ENCODE measurements at places on chromosomes 2 and 18.

DNA sequence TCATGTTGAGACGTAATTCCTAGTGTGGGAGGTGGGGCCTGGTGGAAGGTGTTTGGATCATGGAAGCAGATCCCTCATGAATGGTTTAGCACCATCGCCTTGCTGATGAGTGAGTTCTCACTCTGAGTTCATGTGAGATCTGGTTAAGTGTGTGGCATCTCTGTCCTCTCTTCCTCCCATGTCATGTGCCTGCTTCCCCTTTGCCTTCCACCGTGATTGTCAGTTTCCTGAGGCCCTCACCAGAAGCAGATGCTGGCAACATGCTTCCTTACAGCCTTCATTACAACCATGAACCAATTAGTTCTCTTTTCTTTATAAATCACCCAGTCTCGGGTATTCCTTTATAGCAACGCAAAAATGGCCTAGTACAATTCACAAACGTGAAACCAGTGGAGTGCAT, 14.6 kb upstream of the MCM6 start:
- no peak for DNase-seq

- no peak for DNase-seq
Observed at GRCh38 chr2:216688731-216689340, 6.5 kb downstream of the IGFBP5 start.

- DNase-seq: no peak
Observed at GRCh38 chr2:106642679-106643078, 155.5 kb downstream of the CD8B2 start.

- no peak for DNase-seq
Observed at GRCh38 chr2:107374249-107374648, 452.4 kb upstream of the RGPD4 start.

- no peak for DNase-seq
Observed at GRCh38 chr2:233089851-233090250, 29.7 kb downstream of the INPP5D start.

DNA sequence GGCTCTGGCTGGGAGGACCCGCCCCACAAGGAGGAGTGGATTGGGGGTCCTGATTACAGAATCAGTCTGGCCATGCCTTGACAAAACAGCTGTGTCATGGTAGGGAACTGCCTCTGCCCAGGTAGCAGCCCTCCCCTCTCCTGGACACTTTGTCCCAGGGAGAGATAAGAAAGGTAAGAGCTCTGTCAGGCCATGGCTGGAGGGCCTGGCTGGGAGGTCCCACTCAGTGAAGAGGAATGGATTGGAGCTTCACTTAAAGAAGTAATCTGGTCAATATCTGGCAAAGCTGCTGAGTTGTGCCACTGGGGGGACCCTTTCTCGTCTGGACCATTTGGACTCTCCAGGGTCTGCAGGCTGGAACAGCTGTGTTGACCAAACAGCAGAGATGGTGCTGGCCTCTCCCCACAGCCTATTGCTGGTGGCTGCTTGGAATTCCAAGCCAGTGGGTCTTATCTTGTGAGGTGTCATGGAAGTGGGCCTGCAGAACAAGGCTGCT, 75.4 kb downstream of the EPC2 start:
- DNase-seq: no peak

- DNase-seq: no peak
Observed at GRCh38 chr2:9398881-9399780, 24.2 kb downstream of the ITGB1BP1 start.

DNA sequence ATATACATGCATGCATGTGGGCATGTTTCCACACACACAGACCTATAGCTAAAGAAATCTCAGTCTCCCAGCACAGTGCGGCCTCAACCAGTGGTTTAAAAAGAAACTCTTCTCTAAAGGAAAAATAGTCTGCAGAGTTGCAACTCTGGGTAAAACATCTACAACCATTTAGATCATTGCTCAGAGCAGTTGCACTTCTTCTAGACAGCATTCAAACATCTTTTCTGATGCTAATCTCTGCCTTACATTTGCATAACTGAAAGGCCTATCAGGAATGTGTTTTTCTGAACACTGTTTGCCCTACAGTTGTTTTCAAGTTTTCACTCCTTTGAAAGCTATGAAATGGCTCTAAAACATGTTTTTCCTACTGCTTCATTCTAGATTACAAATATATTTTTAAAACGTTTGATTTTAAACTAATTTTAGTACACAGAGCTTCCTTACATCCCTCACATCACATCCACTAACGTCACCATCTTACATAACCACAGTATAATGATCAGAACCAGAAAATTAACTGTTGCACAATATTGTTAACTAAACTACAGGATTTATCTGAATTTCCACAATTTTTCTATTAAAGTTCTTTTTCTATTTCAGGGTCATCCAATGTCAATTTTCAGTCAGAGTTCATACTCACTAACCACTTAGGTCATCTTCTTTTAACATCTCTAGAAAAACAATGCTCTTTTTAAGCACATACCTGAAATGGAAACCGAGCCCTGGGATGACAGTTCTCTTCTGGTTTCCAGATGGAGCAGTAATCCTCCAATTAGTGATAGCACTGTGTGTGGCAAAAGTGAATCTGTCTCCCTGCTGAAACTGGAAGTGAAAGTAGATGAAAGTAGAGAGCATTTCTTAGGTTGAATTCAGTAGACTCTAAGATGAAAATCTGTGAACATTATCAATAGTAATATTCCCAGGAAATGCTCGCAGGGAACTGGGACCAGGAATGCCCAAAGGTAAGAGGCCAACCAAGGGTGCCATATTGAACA, 501.6 kb upstream of the GCFC2 start:
- DNase-seq: no peak

GRCh38 chr18:37396971-37397720, 168.5 kb downstream of the CELF4 start:
- DNase-seq: no peak

DNA sequence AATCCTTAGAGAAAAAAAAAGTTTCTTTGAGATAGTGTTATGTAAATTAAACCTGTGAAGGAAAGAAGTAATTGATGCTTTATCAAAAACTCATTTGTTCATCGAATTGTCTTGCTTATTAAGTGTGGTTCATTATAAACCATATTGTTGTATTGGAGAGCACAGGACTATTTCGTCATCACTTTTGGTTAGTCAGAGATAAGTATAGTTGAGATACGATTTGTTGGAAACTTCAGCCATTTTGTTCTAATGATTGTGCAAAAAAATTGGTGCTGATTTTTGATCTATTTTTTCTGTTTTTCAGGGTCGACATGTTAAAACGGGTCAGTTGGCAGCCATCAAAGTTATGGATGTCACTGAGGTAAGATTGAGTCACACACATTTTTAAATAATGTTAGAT, 92.9 kb downstream of the MAP4K4 start:
- DNase-seq: no peak

GRCh38 chr2:96315400-96316071, 9.6 kb upstream of the ITPRIPL1 start:
- DNase-seq: peak; percentile 86

DNA sequence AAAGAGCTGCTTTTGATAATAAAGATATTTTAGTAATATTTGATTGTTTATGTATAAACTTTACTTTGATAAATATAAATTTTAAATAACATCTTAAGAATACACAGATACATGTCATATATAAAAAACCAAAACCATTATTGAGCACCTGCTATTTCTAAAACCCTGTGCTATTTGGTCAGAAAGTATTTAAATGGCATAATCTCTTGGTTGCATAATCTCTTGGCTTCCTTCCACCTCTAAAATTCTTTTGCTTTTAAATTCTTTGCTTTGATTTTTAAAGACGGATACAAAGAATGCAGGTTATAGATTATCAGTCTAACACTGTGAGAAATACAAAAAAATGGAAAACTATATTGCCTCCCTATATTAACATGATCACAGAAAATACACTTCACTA, 36.9 kb downstream of the ACMSD start:
- no peak for DNase-seq

DNA sequence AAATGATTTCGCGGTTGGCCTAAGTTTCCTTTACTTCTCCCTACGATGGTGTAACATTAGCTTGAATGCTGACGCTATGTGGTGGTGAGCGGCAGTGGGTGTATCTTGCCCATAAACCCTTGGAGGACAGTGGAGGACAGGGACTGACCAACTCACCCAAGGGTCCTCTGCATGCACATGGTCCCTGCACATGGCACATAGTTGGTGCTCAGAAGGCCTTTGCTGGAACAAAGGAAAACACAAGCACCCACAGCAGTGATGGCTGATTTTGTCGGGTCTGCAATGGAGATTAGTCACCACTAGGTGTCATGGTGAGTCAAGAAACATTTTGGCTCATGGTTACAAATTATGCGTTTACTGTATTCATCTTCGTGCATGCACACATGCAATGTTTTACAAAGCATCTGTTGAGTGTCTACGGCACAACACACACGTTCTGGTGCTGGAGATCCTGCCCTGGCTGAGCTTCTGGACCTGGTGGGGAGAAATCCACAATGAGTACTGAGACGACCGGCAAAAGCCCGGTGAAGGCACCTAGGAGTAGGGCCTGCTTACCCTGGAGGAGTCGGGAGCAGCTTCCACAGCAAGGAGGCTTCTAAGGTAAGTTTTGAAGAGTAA, 44.0 kb downstream of the PDCL3 start:
- DNase-seq: peak; percentile 30

DNA sequence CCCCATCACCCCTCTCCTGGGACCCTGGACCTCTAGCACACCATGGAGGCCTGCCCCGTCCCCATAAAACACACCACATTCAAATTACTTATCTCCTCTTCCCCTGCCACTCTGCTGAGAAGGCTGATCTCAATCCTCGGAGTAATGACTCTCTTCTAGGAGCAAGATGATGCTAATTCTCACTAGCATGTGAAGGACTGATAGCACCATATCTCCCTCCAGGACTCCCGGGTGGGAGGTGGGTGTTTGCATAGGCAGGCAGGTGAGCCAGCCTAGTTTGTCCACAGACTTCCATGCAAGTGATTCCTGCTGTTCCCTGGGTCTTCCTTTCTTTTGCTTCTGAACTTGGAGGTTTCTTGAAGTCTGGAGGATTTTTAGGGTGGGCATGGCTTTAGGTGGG, 40.5 kb downstream of the HPCAL1 start:
- DNase-seq: no peak

GRCh38 chr18:42520138-42520537, 565.1 kb downstream of the PIK3C3 start:
- no peak for DNase-seq

GRCh38 chr18:34729740-34730355, 19.8 kb downstream of the DTNA start:
- no peak for DNase-seq

- DNase-seq: peak; percentile 95
Observed at GRCh38 chr2:9655441-9656269, 24.9 kb upstream of the YWHAQ start.

GRCh38 chr2:121244616-121245015, 40.4 kb downstream of the TFCP2L1 start:
- DNase-seq: no peak

- peak; percentile 49 for DNase-seq
Observed at GRCh38 chr2:26720322-26721114, 28.0 kb downstream of the KCNK3 start.

DNA sequence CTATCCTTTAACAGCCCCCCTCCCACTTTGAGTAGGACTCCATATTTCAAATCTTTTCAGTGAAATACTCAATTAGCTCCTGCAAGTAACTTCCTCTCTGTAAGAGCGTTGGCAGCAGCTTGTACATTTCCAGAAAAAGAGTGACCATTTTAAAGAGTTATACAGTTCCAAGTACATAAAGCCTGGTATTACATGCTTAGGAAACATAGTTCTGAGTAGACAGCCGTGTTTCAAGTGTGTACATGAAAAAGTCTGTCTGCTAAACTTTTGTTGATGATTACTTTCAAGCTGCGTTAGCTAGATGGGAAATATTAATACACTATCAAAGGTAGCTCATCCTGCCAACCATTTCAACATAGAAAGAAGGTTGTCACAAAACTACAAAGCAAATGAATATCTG, 112.8 kb downstream of the ZNF521 start:
- no peak for DNase-seq

DNA sequence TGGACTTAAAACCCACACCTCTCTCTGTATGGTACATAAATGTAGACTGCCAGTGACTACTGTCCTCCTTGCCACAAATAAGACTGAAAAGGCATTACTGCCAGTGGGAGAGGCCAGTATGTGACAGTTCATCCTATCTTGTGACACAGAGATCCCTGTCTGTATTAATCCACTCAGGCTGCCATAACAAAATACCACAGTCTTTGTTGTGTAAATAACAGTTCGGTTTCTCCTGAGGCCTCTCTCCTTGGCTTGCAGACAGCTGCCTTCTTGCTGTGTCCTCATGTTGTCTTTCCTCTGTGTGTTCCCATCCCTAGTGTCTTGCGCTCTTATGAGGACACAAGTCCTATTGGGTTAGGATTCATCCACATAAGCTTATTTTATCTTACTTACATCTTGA, 46.4 kb upstream of the IL1RL1 start:
- DNase-seq: no peak

GRCh38 chr2:39234754-39235153, 9.0 kb downstream of the CDKL4 start:
- no peak for DNase-seq

DNA sequence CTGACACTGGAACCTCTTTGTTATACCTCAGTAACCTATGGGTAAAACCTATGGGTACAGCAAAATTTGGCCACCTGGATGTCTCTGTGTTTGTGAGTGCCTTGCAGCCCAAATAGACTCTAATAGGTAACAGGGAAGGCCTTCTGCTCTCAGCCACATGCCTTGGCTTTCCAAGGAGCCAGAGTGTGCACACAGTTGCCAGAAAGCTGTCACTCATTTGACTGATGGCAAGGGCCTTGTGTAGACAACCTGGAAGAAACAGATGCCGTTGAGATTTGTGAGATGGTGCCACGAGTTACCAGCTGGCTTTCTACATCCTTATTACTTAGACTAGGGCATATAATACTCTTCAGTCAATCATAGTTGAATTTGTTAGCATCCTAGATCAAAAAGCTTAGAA, 90.1 kb upstream of the RAB12 start:
- DNase-seq: no peak

DNA sequence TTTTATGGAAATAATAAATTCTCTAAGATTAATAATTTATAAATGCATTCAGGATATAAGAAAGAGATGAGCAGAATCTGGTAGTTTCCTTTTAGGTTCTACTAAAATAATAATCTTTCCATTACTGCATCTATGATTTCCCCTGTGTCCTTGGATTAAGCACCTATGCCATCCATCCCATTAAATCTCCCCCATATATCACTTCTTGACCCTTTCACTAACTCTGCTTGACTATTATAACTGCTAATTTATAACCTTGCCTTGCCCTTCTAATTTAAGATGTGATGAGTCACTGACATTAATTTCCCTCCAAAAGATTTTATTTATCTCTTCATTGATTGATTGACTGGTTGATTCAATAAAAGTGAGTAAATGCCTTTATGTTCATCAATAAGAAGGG, 348.3 kb upstream of the LRATD1 start:
- DNase-seq: no peak

GRCh38 chr2:37683921-37684780, 12.7 kb upstream of the CDC42EP3 start:
- DNase-seq: no peak

DNA sequence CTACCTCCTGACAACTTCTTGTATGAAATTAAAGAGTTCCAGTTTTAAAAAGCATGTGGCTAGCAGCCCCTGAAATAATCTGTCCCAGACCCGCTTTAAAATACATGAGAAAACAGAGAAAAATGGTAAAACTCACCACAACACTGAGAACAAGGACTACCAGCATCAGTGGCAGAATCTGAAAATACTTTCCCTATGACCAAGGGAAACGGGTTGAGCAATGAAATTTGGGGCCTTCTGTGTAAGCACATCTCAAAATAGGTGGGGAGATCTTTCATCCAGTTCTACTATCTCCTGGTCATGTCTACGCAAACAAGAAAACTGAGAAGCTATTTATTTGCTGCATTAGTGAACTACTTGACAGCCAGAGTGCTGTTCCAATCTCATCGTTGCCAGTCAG, 172.3 kb downstream of the LNPK start:
- no peak for DNase-seq

- DNase-seq: no peak
Observed at GRCh38 chr2:131058920-131059319, 34.3 kb downstream of the FAM168B start.
